ENCODE measurements at places on chromosomes 1 and 21.

- no peak for DNase-seq
These were observed 226.5 kb downstream of the PTPRC start for GRCh38 chr1:198865319-198865718.

GRCh38 chr1:185367218-185367617 is 50.2 kb upstream of the IVNS1ABP start:
- no peak for DNase-seq

GRCh38 chr1:210626341-210626740 is 297.6 kb downstream of the HHAT start:
- no peak for DNase-seq

DNA sequence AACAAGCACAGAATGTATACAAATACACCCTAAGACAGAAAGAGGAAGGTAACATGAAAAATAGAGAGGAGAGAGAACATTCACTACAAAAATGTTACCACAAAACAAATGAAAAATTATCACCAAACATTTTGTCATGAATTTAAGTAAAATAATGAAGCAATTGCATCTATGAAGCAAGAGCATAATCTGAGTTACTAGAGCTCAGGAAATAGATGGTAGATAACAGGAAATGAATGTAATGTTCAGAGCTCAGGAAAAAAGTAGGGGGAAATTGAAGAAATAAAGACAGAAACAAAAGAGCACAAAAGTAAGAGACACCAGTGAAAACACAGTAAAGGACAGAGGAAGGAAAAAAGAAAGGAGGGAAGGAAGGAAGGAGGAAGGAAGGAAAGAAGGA is 19.4 kb downstream of the SEC16B start:
- DNase-seq = no peak

DNA sequence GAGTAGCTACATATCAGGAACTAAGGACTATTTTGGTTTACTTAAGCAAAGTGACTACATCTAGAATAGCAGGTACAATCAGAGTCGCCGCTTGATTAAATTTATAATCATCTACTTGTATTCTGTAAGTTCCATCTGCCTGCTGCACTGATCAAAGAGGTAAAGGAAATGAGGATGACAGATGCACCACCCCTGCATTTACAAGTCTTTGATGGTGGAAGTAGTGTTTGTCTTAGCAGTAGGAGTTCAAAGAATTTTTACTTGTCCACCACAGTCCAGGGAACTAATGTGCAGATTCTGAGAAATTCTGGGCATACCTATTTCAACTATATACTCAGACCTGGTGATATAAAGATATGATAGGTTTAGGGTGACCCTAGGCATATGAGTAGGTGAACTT is 184.1 kb upstream of the IVNS1ABP start:
- no peak for DNase-seq

All from EL (cell line).